ENCODE measurements at places on chromosomes 13 and 19.
A peak's percentile ranks its signal among the peaks of the same experiment; 100 is the strongest.

GRCh38 chr19:30165228-30165813 lies 206.9 kb upstream of the ZNF536 start:
- DNase-seq, result peak; percentile 23

DNA sequence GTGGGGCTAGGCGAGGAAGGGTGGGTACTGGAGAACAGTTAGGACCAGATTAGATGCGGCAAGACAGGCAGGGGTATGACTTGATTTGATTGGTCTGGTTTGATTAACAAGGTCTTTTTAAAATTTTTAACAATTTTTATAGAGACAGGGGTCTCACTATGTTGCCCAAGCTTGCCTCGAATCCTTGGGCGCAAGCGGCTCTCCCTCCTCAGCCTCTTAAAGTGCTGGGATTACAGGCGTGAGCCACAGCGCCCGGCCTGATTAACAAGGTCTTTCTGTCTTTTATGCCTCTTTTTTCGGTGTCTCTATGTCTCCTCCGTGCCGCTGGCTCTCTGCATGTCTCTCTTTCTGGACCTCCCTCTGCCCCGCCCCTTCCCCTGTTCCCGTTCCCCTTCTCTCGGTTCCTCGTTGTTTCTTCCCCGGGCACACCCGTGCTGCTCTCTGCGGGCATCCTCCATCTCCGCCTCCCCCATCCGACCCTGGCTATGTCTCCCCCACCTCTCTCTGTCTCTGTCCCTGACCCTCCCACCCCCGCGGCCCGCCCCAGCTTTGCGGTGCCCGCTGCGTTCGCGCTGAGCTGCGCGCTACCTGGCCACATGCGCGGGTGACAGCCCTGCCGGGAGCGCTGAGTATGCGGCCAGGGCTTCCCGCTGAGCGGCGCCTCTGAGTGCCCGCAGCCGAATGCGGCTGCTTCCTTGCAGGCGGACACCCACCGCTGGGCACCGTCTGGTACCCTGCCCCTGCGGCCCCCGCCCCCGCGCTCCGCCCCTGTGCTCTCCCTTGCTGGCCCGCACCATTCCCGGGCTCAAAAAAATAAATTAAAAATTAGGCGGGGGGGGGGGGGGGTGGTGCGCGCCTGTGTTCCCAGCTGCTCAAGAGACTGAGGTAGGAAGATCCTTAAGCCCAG lies 8.1 kb upstream of the SDHAF1 start:
- no peak for DNase-seq

- peak; percentile 88 for DNase-seq
Measured at GRCh38 chr19:6516659-6517291, 14.1 kb upstream of the TNFSF9 start.

DNA sequence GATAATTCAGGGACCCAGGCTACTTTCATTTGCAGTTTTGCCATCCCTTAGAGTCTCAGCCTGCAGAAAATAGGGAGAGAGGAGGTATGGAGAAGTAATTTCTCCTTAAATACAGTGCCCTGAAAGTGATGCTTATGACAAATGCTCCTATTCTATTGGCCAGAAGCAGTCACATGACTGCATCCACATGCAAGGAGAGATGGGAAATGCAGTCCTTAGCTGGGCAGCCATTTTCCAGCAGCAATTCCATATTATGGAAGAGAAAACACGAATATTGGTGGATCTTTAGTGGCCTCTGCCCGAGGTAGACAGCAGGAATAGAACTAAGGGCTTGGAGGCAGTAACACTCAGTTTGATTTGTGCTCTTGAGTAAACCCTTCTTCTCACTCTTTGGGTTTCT lies 39.4 kb downstream of the VAV1 start:
- DNase-seq, result no peak

- DNase-seq, result no peak
Measured at GRCh38 chr13:90416519-90416918, 931.0 kb upstream of the MIR17HG start.

DNA sequence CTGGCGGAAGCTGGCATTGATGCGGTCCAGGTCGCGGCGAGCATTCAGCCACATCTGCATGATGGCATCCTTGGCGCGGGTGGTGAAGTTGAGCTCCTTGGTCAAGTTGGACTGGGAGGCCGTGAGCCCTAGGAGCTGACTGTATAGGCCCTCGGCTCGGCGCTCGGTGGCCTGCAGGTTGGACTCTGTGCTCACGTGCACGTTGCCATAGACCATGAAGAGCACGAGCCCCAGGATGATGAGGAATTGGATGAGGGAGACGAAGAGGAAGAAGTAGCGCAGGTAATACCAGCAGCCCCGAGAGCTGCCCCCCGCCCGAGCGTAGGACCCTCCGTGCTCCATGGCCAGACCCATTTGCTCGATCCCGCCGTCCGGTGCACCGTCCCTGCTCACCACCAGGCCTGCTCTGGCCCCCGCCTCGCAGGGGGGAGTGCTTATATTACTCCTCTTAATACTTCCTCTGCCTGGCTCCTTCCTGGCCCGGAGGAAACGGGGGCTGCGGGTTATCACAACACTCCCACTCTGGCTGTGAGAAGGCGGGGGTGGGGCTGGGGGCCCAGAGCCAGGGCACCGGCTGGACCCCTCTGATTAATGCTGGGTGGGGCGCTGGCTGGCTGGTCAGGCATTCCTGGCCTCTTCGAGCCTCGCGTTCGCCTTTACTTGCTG lies at the start of gene PLVAP:
TSS of gene PLVAP (minus strand) at position 408 of the 666 bp plus-strand sequence. CDS start at position 354, 54 bp downstream.
- no peak for DNase-seq

DNA sequence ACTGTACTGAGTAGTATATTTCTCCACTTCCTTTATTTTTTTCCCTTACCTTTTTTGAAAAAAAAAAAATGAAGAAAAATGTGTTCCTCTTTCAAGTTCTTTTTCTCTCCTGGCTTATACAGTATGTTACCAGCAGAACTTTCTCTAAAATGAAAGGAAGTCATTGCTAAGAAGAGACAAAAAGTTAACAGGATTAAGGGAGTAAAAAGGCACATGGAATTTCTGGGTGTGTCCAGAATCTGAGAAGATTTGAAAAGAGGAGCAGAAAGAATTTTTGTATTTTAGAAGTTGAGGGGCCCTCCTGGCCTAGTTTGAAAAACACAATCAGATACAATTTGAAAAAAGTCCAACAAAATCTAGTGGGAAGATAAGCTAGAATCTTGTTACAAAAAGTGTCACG lies 21.0 kb upstream of the TRIM13 start:
- DNase-seq, result no peak

DNA sequence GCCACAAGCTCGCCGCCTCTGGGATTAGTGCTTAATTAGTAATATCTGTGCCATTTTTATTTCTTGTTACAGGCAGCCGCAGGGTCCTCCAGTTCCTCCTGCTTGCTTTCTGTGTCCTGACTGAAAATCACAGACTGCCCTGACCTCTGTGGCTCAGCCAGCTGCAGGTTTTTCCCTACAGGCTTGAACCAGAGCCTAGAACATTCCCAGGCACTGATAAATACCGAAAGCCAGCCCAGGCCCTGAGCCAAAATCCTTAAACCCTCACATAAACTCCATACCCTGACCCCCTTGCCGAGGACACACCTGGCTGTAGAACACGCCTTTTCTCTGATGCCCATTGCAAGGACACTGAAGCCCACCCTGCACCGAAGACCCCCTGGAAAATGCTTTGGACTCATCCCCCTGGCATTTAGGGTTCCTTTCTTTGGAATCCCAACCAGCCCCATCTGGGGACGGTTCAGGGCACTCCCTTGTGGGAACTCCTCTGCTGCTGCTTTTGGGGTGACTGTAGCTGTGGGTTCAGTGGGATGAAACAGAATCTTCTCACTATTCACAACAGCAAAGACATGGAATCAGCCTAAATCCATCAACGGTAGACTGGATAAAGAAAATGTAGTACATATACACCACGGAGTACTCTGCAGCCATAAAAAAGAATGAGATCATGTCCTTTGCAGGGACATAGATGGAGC lies 15.5 kb downstream of the DPP9 start:
- no peak for DNase-seq

- DNase-seq, result no peak
Measured at GRCh38 chr19:4036576-4037300, 29.2 kb downstream of the PIAS4 start.

DNA sequence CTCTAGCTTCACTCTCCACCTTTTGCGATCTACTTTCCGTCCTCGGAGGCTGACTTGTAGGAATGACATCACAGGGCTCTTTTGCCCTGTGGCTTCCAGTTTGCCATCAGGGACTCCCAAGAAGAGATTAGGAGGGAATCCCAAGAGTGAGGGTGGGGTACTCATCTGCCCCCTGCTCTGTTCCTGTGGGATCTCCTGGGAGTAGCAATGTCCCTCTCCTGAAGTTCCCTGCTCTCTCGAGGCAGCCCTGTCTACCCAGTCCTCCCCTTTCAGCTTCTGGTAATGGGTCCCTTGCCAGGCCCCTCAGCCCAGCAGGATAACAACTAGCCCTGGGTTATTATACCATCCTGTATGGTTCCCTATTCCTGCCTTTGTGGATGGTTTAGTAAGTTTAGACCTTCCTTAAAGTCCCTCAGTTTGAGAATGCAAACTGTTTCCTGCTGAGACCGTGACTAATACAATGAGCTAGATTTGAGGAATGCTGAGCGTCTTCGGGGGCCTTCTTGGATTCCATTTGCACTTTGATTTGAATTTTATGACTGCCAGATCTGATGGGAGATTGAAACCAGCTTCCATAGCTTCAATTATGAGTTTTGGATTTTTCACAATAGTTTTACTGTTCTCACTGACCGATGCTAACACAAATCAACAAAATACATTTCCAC lies 73.7 kb upstream of the IPO5 start:
- DNase-seq, result no peak

DNA sequence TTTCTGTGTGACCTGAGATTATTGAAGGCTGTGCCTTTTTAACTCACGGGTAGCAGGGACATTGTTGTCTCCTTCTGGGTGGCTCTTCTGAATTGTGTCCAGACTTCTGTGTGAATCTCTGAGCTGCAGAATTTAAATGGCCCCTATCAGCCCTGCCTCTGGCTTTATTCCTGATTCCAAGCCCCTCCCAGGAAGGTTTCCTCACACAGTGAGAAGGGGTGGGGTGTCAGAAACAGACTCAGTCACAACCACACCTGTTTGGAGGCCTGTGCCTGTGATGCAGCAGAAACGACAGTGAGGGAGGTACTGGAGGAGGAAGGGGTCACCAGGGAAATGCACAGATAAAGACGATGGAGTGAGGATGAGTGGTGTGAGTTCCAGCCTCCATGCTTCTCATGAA lies at the start of gene CLC:
TSS of gene CLC (minus strand) at position 139 of the 400 bp plus-strand sequence. CDS start at position 62, 77 bp downstream.
- no peak for DNase-seq

GRCh38 chr19:15128162-15128770 lies 21.1 kb downstream of the SYDE1 start:
- no peak for DNase-seq

DNA sequence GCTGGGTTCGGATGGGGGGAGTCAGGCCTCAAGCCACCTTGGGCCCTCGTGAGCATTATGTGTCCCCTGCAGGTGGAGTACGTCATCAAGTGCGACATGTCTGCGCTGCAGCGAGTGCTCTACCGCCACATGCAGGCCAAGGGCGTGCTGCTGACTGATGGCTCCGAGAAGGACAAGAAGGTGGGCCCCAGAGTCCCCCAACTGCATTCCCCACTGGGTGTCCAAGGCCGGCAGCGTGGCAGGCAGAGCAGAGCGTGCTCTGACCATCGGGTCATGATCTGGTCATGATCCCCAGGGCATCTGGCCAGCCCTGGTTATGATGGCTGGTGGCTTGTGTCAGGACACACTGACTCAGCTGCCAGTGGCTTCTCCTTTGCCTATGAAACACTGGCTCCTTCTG lies 63.4 kb downstream of the SMARCA4 start:
- no peak for DNase-seq

DNA sequence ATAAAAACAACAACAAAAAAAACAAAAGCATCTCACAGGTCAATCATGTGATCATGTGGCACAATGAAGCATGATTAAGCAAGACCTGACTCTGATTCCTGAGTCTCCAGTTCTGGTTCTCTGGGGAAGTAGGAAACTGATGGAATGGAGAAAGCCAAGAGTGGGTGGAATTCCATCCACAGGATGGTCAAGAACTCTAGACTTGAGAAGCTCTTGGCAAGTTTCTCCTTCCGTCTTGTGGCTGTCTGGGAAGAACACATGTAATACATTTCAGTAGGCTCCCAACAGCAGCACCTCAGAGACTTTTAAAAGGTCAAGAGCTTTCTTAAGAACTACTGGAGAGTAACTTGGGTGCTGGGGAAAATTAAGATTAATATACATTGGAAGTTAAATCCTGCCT lies 78.6 kb upstream of the TSHZ3 start:
- DNase-seq, result no peak

DNA sequence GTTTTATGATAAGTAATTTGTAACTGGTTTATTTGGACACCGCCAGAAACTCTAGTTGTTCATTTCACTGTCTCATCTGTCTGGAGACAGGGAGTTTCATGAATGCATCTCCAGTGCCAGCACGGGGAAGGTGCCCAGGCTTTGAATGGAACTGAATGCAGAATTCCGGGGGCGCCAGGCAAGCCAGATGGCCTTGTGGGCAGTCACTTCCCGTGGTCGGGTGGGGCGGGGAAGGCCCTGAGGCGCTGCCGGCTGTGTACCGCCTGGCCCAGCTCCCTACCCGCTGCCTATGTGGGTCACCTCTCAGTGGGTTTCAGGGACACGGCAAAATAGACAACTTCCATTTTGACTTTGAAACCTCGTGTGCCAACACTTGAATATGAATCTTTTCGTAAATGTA lies 28.8 kb upstream of the MCF2L start:
- no peak for DNase-seq

GRCh38 chr19:3189702-3190469 lies 4.2 kb downstream of the NCLN start:
- DNase-seq, result no peak

All from left forelimb (tissue), 1 donor.